ENCODE measurements at places on chromosomes 4 and X.

DNA sequence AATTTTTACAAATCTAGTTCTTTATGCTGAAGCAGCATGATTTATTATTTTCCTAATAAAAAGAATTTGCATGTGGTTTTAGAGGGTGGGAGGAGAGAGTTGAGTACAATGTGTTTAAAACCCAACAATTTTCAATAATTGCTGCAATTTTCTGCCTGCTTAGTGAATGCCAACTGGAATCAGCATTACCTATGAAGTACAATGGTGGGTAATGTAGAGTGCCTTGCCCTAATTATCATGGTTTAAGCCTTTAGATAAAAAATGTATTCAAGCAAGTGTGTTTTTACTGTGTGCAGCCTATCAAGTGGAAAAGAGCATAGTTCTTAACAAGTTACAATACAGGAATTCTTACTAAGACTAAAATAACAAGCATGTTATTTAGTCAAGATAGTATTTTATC is 77.9 kb upstream of the ANKRD50 start:
- no peak for DNase-seq

GRCh38 chr4:52477191-52477780 is 181.8 kb downstream of the USP46 start:
- no peak for DNase-seq

DNA sequence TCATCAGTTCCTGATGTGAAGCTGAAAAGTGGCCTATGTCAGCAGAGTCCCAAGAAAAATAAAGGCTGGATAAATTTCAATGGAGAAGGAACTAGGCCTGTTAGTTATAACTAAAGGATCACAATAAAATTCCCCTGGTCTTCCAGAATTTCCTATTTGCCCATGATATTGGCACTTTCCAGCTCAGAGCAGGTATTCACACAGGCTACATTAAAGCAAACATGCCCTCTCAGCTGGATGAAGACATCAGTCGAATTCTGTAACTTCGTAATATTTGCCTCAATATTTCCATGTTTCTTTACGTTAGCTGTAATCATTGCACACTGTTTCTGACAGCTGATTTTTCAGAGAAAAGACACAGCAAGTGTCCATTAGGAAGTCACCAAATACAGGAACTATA is 9.5 kb downstream of the HPGD start:
- no peak for DNase-seq

GRCh38 chr4:174522183-174523024 is at the start of gene HPGD:
Gene HPGD, minus strand, starts transcription at chr4:174522488. Its CDS starts 37 bp downstream, at chr4:174522451.
- peak; percentile 5 for DNase-seq

GRCh38 chr4:112120021-112120420 is 25.2 kb upstream of the FAM241A start:
- DNase-seq, result no peak

DNA sequence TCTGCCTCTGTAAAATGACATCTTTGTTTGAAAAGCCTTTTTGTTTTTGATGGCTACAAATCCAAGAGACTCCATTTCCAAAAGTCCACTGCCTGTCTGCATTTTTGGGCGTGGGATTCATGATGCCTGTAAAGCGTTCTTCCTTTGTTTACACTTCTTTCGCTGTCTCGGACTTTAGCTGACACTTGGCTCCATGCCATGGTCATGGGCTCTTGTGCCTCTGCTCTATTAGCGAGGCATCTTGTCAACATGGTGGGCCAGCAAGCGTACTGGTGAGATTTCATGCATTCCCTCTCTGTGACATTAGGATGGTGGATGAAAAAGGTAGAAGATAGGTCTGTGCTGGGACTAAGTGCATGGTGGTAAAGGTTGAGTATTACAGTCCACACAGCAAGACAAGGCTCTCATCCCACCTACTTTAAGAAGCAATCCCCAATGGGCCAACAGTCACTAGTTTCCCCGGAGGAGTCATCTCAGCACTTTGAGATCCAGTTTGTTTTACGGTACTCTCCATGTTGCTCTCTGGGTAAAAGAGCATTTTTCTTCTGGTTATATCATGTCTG is 298.2 kb upstream of the KLF3 start:
- DNase-seq, result no peak

DNA sequence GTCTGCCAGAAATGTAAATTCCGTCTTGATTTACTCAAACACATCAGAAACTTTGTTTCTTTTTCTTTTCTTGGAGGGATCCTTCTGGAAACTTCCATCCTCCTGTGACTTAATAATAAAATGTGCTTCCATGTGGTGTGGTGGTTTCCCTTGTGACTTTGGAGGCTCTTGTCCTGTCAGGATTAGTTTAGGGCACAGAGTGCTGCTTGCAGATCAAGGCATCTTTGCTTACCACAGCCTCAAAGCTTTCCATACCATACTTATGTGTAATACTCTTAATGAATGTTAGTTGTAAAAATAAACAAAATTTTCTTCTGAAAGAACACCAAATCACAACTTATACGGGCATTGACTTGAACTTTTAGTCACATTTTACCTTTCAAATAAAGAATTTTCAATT is 27.4 kb downstream of the GBA3 start:
- no peak for DNase-seq

- DNase-seq, result no peak
Measured at GRCh38 chrX:49756692-49757091, 60.9 kb upstream of the PAGE1 start.

DNA sequence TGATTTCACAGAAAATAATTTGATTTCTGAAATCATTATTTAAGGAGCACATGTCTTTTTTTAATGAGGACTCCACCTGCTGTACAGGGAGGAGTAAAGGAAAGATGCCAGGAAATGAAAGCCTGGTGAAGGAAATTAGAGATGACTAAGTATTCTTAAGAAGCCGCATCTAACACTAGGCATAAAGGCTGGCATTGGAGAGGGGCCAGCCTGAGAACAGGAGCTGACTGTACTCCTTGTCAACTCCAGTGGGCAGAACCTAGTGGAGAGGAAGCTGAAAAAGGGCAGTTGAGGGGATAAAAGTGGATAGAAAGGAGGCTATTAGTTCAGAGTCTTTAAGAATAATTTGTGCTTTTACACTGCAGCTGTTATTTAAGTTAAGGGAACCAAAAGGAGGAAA is 393.0 kb downstream of the PPP1R2C start:
- no peak for DNase-seq

DNA sequence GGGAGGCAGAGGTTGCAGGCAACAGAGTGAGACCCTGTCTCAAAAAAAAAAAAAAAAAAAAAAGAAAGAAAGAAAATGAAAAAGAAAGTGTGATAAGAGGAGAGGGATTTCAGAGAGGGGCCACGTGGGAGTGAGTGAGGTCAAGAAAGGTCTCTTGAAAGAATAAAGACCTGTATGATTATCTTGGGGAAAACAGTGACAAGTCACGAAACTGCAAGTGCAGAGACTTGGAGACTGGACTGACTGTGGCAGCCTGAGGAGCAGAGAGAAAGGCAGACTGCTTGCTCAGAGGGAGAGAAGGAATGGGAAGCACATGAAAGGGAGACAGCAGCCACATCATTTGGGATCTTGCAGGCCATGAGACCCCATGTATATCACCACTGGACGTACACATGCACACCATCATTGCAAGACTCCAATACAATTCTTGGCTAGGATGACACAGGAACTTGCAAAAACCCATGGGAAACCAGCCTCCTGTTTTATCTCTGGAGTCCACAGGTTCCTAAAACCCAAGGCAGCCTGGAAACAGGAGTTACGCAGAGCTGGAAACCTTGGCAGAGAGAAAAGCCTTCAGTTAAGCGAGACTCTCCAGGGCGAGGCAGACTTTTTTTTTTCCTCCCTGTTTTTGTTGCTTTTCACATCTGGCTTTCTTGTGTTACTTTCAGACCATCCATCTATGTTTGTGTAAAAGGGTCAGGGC is 207.0 kb upstream of the TBL1X start:
- DNase-seq, result no peak

DNA sequence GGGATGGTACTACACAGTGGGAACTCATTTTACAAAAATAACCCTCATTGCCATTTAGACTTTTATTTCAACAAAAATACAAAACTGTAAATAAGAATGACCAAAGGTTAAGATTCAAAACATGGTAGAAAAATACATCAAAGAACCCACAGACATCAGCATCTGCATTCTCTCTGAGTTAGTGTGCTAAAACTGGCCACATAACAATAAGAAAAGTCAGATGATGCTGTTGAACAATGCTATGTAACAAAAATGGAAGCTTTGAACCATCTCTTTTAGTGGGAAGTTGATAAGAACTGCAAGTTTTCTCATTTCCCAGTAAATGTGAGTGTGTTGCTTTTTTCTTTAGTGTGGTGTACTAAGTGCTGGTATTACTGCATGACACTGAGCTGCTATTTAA is 888.4 kb upstream of the EPHA5 start:
- no peak for DNase-seq

GRCh38 chr4:26476545-26476944 is 13.7 kb downstream of the CCKAR start:
- DNase-seq, result no peak

DNA sequence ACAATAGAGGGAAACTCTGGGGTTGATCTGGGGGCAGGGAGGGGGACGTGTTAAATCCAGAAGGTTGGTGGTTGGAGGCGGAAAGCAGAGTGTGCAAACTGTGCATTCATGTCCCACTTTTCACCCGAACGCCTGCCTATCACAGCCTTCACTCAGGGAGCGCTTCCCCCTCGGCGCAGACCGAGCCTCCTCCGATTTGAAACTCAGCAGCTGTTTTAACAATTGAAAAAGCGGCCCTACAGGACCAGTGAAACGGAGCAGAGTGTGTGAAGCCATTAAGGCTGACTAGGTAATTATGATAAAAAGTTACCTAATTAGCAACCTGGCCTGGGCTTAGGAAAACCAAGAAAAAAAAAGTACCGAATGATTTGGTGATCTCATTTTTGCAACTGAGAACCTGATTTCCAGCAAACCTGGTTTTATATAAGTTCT is 685 bp upstream of the NDNF start:
- no peak for DNase-seq

DNA sequence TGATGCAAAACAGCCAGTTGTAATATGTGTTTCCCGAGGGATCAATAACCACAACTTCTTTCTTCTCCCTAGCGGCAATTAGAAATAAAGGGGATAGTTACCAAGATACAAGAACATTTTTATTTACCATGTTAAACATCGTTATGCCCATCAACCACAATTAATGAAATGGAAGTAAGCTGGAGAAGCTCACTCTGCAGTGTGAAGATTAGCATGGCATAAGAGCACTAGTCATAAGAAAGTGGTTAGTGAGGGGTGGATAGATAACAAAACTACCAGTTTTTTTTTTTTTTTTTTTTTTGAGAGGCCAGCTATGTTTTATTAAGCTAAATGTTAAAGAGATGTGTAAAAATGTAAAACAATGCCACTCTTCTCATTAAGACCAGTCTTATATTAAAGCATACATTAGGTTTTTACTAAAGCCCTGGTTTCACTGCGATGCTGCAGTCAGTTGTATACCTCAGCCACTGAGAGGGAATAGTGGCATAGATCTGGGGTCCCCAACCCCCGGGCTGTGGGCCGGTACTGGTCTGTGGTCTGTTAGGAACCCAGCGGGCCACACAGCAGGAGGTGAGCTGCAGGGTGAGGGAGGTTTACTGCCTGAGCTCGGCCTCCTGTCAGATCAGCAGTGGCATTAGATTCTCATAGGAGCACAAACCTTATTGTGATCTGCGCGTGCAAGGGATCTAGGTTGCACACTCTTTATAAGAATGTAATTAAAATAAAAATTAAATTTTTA is 27.9 kb upstream of the NFXL1 start:
- DNase-seq, result no peak

DNA sequence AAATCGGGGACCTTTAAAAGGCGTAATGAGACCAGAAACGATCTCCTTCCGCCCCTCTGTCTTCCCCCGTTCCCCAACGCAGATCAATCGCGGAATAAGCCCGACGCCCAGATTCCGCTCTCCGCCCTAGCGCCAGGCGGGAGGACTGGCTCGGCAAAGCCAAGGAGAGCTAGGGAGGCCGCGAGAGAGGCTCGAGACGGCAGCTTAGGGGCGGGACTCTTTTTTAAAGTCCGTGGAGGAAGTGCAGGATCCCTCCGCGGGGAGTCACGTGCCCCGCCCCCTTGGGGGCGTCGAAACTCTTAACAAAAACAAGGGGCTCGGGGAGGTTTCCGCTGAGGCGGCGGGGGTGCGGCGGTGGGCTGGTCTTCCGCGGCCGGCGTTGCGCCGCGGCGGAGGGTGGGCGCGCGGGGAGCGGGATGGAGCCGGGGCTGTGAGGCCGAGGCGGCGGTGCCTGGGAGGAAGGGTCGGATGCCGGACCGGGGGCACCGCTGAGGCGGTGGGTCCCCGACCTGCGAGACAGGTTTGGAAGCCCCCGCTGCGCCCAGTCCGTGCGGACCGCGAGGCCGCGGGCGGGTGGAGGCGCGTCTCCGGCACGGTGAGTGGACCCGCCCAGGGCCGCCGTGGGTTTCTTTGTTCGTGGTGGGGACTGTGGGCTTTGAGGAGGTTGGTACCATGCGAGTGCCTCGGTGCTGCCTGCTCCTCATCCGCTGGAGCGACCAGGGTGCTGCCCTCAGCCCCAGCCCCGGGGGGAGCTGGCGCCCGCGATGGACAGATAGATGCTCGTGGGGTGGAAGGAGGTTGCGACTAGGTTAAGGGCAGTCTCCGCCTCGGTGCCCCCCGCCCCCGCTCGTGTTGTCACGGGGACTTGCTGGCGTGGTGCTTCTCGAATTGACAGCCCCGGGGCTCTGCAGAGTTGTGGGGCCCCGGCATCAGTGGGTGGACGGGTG is at the start of gene CCNG2:
CCNG2 (plus strand) TSS at position 296 of the 947 bp plus-strand sequence. CDS start 1,326 bp downstream, outside the sequence.
- peak; percentile 77 for DNase-seq

GRCh38 chr4:153591441-153591840 is 92.6 kb upstream of the TLR2 start:
- no peak for DNase-seq

DNA sequence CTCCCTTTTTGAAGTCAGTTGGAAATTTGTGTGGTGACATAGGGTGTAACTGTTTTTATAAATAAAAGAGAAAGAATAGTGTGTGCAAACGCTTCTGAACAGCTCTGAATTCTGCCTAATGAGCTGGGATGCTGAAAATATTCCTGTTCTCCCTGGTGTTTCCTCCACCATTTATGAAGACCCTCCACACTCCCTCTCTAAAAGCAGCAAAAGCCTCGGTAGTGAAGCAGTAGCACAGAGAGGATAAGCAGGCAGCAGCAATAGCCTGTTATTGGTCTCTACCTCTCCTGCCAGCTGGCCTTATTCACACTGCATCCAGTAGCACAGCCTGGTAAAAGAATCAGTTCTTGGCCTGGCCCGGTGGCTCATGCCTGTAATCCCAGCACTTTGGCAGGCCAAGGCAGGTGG is 406.1 kb downstream of the IQCM start:
- no peak for DNase-seq

- DNase-seq, result no peak
Measured at GRCh38 chrX:574251-574650, 56.3 kb upstream of the SHOX start.

- DNase-seq, result no peak
Measured at GRCh38 chr4:7764466-7764865, 175.2 kb downstream of the AFAP1 start.

DNA sequence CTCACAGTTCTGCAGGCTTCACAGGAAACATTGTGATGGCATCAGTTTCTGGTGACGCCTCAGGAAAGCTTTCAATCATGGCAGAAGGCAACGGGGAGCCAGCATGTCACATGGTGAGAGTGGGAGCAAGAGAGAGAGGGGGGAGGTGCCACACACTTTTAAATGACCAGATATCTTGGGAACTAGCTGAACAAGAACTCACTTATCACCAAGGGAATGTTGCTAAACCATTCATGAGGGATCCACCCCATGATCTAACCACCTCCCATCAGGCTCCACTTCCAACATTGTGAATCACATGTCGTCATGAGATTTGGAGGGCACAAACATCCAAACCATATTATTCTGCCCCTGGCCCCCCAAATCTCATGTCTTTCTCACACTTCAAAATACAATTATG is 43.3 kb upstream of the GPR173 start:
- DNase-seq, result no peak

Measured in HL-60 (cell line).